DMS153 (cell line): ENCODE measurements at places on chromosomes 5 and 9.

GRCh38 chr5:160930406-160930805, 78.4 kb upstream of the ATP10B start:
- no peak for DNase-seq

- DNase-seq, result no peak
These were observed 35.8 kb upstream of the NFIB start for GRCh38 chr9:14349447-14350348.

DNA sequence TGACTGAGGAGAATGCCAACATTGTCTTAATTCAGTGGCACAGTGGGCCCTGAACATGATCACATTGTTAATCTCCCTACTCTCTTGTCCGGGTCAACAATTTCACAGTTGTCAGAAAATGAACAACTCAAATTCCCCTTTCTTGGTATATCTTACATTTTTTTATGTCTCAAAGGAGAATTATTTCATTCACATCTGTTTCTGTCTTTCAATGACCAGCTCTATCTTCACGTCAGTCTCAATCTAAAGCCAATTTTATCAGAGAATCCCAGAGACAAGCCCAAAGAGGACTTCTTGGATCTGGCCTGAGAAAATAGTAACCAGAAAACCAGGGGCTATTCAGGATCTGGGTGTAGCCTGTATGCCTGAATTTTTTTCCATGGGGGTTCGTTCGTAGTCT, 477.5 kb downstream of the PDE4D start:
- DNase-seq, result no peak

DNA sequence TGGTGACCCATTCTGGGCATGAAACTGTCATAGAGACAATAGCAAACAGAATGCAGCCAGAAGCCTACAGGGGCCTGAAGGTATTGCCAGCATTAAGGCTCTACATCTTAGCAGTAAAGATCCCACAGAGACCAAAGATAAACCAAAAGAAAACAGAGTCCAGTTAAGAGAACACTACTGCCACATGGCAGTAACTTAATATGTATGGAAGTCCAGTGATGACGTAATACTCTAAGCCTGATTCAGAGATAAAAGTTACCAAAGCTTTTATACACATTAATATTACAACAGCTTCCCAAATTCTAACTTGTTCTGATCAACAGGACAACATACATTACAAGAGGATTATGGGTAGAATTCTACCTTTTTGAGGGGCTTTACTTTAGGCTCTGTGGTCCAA, 371.5 kb downstream of the PRELID2 start:
- DNase-seq, result no peak

DNA sequence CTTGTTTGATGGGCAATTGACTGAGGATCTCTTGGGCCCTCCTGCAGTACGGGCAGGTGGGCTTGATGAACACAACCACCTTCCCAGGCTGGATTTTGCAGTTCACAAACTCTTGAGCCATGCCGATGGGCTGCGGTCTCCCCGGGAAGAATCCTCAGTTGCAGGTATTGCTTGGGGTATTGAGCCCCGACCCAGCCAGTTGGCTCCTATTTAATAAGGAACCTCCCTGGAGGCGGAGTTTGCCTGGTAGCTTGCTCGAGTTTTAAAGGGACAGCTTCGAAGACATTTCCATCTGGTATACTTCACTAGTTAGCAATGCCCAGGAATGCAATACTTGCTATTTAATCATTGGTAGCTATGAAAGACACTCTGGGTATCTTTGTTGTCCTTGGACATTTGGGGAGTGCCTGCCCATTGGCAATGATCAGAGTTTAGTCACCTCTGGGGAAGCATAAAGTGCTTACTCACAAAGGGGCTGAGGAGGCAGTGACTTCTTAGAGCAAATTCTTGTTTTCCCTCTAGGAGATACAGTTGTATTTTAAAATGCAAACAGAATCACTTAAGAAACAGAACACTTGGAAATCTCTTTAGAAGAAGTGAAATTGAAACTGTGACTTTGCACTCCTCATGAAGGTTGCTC, at the start of gene GLRX:
GLRX (minus strand) TSS at position 185 of the 640 bp plus-strand sequence; CDS start at position 121, 64 bp downstream.
- DNase-seq, result no peak

DNA sequence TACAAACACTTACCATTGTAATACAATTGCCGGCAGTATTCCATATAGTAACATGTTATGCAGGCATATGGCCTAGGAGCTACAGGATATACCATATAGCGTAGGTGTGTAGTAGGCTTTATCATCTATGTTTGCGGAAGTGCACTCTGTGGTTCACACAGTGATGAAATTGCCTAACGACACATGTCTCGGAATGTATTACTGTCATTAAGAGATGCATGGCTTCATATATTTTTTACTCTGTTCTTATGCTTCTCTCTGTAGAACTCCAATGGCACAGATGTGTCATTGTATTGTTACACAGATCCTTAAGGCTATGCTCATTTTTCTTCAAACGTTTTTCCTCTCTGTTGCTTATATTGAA, 19.2 kb upstream of the ANKRD18A start:
- DNase-seq, result no peak

DNA sequence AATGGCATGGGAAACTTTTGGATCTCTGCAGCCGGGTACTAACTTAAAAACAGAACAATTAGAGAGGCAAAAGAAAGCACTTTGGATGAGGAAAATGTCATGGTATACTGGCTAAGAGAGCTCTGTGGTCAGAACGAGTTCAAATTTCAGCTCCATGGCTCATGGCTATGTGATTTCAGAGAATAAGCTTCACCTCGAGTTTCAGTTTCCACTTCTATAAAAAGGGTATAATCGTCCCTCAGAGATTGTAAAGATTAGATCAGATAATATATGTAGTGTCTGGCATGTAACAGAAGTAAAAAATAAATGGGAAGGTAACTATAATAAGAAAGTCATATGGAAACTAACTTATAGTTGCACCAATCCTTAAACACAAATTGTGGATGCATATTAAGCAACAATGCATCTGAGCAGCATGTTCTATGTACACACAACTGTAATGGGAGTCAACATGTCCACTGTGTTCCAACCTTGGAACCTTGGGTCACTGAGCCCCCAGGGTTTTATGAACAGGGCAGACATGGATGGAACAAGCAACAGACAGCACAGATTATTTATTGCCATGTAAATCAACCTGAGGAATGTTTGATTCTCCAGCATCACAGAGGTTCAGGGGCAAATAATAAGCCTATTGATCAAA, 145.4 kb downstream of the MAPKAP1 start:
- DNase-seq, result no peak

DNA sequence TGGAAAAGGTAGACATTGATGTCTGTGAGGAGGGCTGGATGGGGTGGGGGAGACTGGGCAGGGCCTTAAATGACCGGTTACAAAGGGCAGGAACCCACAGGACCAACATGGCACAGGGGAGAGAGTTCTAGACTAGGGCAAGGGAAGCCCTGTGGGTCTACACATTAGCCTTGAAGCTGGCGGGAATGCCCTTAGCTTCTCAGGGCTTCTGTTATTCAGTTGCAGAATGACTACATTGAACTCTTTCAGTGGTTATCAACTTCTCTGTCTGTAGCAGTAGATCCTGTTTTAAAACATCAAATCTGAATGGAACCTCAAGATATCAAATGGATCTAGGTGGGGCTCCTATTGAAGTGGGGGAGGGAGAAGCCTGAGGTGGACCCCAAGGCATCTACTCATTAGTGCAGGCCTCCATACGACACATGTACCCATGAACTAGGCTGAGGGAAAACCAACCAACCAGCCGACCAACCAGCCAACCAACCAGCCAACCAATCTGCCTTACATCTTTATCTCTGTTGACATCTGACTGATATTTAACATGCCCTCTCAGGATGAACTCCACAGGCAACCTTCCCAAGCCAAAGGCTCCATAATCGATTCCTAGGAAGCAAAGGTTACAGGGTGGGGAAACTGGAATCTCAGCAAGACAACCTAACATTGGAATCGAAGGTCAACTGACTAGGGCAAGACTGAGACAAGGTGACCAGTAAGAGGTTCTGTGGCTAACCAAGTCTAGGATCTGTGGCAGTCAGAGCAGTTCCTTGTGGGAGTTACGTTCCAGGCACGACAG, 48.3 kb downstream of the DAP start:
- no peak for DNase-seq

DNA sequence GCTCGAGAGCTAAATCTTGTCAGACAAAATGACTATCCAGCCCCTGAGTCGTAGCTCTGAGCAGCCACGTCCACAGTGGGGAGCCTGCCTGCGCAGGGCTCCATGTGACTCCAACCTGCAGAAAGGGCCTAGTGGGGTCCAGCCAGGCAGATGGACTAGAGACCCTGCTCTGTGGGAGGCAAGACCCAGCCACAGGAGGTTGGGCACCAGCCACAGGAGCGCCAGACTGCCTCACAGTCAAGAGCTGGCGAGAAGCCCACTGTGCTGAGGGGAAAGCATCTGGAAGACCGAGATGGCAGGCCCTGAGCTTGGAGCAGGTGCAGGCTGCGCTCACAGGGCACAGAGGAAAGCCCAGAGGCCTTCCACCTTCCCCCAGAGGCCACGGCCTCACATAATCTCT, 61.4 kb downstream of the C5orf15 start:
- DNase-seq, result peak; percentile 0

DNA sequence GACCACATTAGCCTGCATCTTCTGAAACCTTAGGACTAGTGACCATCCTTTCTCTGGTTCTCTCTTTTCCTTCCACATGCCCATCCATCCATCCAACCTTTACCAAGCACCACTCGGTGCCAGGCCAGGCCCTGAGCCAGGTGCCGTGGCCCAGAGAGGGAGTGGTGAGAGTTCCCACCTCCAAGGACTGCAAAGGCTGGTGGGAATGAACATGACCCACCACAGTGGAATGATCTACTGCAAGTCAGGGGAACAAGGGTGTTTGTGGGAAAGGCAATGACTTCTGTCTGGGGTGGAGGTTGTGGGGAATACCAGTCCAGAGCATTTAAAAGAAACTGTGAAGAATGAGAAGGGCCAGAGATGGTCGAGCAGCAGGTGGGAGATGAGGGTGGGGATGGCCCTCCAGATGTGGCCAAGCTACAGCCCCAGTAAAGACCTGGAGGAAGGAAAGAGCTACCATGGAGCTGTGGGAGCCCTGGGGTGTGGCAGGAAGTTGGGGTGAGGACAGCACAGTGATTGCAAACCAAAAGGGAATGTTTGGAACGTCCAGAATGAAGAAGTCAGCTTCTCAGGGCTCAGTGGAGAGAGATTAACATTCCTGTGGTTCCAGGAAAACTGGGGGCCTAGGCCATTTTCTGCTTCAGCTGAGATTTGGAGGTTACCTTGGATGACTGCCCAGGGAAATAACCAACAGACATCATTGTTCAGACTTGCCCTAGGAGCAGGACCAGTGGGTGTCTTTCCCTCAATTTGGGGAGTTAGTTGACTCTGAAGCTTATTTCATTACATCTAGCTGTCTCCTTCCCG, 30.7 kb upstream of the CORO2A start:
- DNase-seq, result no peak

DNA sequence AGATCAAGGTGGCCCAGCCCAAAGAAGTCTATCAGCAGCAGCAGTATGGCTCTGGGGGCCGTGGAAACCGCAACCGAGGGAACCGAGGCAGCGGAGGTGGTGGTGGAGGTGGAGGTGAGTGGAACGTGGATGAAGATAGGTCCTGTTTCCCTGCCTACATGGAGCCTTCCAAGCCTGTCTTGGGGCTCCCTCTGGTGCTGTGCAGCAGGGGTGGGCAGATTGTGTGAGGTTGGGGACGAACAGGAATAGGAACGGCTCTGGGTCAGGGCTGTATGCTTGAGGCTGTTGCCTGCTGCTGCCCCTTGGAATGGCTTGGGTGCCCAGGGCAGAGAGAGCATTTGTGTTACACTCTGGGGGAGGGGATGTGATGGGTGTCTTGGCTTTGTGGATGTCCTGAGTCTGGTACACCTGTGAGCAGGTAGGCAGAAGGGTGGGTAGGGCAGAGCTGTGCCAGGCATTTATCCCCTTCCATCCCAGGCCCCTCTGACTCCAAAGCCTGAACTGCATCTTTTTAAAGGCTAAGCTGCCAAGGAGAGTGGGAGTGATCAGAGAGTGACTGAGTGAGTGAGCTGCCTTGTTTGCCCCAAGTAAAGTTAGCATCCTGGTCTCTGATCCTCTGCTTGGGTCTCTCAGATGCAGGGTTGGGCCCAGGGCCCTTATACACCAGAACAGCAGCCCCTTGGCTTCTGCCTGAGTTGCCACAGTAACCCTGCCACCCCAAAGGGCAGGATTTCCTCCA, 5.2 kb downstream of the HNRNPAB start:
- no peak for DNase-seq

DNA sequence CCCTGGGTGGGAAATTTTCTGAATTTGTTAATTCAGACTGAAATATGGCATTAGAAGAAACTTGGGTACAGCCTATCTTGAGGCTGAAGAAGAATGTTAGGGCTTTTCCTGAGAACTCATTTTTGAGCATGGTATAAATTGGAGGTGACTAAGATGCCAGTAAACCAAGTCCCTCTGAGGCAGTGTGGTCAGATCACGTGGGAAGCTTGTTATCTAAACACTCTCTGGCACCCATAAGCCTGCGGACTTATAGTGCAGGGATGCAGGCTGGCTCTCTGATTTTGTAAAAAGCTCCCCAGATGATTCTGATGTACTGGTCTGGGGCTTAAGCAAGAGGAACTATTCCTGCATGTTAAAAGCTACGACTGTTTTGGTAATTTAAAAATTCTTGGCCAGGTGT, 34.3 kb downstream of the MTMR12 start:
- DNase-seq, result no peak

GRCh38 chr9:81621785-81622259, 67.5 kb downstream of the TLE1 start:
- no peak for DNase-seq

GRCh38 chr9:131697097-131697496, 42.8 kb downstream of the RAPGEF1 start:
- no peak for DNase-seq

- DNase-seq, result no peak
These were observed 762.7 kb downstream of the TLE1 start for GRCh38 chr9:80926611-80927010.

- no peak for DNase-seq
These were observed 456.3 kb upstream of the WWC1 start for GRCh38 chr5:167835146-167835545.

DNA sequence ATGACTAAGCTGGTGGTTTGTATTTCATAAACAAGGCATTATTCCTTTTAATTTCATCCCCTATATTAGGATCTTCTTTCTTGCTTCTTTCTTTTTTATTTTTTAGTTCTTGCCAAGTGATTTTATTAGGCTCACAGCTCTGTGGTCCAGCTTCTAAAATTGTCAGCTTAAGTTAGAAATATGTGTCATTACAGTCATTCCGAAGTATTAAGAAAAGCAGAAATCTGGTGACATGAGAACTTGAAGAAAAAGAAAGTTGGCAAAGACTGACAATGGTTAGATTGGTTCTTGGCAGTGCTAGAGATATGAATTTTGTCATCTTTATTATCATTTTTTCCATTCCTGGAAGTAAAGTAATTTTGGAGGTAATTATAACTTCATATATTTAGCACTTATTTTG, 166.5 kb upstream of the PRR16 start:
- no peak for DNase-seq

- DNase-seq, result no peak
These were observed 1.2 kb upstream of the RFK start for GRCh38 chr9:76395381-76395780.
